NAMALWA (cell line): ENCODE measurements at places on chromosomes 5 and 9.

- no peak for DNase-seq
Measured at GRCh38 chr5:8396756-8397155, 527.8 kb downstream of the MTRR start.

- DNase-seq = no peak
Measured at GRCh38 chr5:17364987-17365810, 132.8 kb upstream of the TAF11L2 start.

DNA sequence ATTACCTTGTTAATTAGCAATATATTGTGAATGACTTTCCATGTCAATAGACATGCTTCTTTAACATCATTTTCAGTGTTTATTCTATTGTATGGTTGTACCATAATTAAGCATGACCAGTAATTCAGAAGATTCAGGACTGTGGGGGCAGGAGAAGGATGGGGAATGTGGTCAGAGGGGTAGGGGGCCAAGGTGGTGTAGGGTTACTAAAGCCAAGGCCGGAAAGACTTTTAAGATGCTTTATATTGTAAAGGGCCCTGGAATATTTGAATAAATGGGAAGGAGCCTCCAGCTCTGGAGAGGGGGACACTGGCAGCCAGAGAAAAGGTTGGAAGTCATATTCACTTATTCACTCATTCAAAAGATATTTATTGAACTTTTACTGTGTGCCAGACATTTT is 115.7 kb downstream of the FGF18 start:
- DNase-seq = no peak

DNA sequence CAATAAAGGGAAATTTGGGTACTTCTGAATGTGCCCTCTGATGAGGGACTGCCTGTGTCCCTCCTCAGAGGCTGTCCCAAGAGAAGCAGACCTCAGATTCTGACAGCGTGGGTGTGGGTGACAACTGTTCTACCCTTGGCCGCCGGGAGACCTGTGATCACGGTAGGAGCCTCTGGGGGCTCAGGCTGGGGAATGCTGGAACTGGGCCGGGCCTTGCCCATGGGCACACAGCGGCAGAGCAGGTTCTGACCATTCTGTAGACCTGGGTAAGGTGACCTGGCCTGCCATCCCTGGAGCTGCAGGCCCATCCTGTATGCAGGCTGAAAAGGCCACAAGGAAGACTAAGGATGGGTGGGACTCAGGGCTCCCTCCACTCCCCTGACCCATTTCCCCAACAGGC is 29.5 kb upstream of the GRPEL2 start:
- no peak for DNase-seq
